Brain pericyte (primary cell): ENCODE measurements at places on chromosomes 12 and 14.

DNA sequence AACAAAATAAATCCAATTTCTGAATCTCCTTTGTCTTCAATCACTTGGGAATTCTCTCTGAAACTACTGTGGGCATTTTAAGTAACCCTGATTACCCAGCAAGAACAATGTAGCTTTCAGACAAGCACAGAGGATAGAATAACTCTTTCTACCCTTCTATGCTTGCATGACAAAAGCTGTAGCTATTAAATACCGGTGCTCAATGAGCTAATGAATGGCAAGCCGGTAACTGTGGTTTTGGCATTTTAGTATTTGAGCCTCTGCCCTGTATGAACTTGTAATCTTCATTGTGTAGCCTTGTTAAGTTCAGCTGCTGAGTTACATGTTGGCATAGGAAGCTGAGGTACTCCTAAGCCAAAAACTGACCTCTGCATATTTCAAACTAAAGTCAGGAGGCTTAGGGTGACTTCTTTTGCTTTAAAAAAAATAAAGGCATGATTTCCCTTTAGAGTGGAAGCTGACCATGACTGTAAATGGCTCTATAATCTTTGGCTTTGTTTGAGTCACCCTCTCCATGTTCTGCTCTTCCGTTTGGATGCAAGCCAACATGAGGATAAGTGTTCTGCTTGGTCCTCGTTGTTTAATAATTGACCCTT is 171.0 kb upstream of the HIF1A start:
- DNase-seq: no peak

DNA sequence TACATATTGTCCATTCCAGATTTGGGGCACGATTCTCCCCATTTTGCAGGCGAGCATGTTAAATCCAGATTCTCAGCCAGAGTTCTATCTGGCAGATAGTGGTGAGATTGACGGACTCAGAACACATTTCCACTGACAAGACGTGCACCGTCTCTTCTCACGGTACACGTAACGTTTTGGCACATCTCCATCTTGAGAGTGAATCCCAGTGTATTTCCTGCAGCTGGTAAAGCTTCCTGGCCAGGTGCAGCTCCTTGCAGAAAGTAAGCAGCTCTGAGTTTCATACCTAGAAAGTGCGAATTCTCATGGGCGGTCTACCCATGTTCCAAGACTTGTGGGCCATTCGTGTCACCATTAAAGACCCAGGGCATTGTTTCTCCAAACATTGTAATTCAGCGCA is 102.6 kb downstream of the TSPAN9 start:
- no peak for DNase-seq

DNA sequence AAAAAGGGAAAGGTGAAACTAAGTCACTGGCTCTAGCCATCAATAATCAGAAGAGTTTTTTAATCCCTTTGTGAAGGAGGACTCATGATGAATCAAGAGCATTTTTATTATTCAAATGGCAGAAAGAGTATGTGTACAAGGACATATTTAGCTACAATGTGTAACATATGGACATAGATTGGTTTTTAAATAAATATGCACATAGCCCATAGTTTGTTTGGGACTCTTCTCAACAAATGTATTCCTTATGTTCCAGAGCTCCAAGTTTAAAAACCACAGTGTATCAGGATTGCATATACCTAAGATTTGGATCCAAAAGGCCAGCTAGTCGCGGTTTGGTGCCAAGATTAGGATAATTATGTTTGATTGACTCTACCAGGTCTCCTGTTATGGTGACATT is 104.2 kb downstream of the C12orf50 start:
- no peak for DNase-seq

DNA sequence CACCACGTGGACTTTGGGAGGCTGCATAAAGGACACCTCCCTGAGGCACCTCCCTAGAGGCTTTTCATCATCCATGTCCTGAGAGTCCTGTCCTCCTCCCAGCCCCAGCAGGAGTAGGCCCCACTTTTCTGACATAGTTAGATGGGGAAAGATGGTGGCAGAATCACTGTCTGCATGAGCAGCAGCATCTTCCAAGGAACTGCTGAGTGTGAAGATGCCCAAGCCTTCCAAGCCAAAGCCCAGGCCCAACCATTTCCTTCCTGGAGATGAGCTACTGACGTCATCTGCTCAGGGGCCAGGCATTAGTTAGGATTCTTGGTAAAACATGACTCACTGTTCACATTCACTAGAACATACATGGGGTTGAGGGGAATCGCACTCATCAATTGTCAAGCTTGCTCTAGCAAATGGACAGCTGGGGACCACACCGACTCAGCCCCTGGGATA is 37.3 kb downstream of the VDR start:
- peak; percentile 59 for DNase-seq

DNA sequence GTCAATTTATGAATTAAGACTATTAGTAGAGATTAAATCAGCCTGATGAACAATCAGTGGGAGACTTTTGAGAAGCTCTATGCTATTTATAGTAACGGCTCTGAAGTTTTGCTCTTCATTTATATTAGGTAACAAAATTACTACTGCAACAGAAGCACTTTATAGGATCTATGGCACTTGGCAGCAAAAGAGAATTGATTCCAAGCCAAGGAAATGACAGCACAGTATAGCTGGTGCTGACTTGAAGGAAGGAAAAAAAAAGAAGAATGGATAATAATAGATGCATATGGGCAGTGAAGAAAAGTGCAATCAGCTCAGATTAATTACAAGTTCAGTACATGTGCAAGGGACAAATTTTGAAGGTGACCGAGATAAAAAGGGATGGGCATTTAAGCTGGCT is 228.2 kb upstream of the PPFIA2 start:
- no peak for DNase-seq

- no peak for DNase-seq
Observed at GRCh38 chr12:15827136-15827535, 37.9 kb upstream of the EPS8 start.

GRCh38 chr12:68559246-68559645 is 51.5 kb upstream of the RAP1B start:
- no peak for DNase-seq

GRCh38 chr12:108728820-108729611 is 2.3 kb downstream of the CORO1C start:
- no peak for DNase-seq

DNA sequence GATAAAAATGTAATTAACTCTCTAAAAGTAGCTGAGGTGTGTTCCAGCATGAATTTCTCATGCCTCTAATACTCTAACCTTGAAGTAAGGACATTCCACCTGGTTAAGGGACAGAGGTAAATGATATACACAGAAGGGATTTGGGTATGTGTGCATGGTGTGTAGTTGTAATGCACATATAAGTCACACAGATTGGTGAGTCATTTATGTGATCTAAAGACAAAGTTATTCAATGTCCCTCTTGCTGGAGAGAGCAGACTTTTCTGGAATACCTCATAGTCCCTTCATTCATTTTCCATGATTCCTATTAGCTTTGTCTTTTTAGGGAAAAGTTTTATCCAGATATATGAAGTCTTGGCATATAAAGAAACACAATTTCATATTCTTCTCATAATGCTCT is 234.9 kb downstream of the SNAPC1 start:
- DNase-seq: no peak

DNA sequence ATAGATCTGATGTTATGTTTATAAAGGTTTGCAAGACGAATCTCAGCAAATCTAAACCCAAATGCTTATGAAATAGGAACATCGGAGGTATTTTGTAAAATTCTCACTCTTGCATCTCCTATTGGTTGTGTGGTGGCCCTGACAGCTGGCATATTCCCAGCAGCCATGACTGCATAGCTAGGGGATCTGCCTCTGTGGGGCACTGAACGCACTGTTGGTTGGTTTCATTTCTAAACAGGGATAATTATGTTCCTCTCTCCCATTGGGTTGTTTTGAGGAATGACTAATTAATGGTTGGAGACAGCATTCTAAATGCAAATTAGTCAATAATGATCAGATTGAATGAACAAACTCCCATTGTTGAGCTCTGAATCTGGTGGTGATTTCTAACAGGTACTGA is 2.7 kb upstream of the BEST3 start:
- DNase-seq: no peak

- DNase-seq: no peak
Observed at GRCh38 chr12:56749853-56750252, 2.3 kb downstream of the PRIM1 start.

DNA sequence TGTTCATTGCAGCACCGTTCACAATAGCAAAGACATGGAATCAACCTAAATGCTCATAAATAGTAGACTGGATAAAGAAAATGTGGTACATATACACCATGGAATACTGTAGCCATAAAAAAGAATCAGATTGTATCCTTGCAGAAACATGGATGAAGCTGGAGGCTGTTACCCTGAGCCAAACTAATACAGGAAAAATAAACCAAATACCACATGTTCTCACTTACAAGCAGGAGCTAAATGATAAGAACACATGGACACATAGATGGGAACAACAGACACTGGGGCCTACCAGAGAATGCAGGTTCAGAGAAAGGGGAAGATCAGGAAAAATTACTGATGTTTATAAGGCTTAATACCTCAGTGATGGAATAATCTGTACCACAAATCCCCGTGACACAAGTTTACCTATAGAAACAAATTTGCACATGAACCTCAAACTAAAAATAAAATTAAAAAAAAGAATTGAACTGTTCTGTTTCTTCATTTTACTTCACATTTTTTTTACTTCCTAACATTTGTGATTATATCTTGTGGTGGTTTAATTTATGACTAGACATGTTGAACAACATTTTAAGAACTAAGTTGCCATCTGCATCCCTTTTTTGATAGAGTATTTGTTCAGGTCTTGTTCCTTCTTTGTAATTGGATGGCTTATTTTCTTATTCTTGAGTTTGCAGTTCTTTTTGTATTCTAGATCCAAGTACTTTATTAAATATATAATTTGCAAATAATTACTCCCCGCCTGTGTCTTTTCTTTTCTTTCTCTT is 835.2 kb downstream of the FSCB start:
- no peak for DNase-seq

GRCh38 chr14:33668066-33668465 is 282.8 kb downstream of the EGLN3 start:
- DNase-seq: no peak

- no peak for DNase-seq
Observed at GRCh38 chr12:4323396-4323795, 2.4 kb downstream of the TIGAR start.

DNA sequence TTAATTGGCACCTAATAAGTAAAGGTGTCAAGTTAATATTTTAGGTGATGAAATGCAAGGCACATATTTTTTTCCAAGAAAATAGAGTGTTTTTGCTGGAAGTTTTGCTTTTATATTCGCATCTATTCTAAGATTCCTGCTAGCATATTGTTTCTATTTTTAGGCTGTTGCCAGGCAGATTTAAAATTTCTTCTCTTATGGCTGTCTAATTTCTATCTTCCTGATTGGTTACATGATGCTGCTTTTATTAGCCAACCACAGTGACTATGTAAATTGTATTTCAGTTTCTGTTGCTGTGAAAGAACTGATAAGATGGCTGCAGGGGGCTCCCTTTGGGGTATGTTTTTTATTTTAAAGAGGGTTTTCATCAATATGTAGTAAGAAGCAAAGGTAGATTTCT is 42.7 kb downstream of the ATF7IP start:
- DNase-seq: no peak
